Fibroblast of mammary gland (primary cell): ENCODE measurements at places on chromosomes 3 and 15.

- no peak for DNase-seq
Measured at GRCh38 chr15:66023311-66023972, 154.2 kb downstream of the RAB11A start.

GRCh38 chr15:74233851-74234597 is 2.1 kb upstream of the CCDC33 start:
- no peak for DNase-seq

- no peak for DNase-seq
Measured at GRCh38 chr3:32104492-32104891, 1.9 kb upstream of the GPD1L start.

DNA sequence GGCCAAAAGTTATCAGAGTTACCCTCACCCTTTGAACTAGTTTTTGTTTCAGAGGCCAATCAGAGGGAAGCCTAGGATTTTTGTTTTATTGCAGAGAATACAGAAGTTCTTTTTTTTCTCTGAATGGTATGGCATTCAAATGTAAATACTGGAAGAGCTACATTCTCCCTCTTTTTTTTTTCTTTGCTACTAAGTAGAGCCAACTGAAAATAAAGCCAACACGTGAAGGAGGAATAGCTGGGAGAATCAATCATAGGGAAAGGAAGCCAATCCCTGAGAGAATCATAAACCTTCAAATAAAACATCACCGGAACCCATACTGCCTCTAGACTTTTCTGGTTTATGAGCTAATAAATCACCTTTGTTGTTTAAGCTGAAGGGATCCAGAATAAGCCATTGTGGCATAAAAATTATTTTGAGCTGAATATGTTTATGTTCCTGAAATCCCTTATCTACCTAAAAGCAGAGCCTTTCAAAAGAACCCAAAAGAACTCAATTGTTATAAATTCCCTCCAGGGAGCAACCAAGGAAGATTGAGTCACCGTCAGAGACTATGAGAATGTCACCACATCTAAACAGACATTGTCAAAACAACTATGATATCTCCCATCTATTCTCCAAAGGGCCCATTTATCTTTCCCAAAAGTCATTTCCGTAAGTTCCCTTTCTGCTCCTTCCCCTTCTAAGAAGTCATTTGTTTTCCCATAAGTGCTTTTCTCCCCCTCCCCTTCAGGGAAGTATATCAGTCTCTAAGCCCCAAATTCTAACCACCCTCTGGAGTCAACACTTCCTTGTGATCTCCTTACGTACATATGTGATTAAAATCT is 3.8 kb upstream of the ZNF280D start:
- no peak for DNase-seq
